MCF 10A (cell line): ENCODE measurements at places on chromosomes 7 and 10.

- no peaks in the 10 kb centered on the region for H3K4me1 ChIP-seq
- no peak overlapping the region for H3K27ac ChIP-seq
- H3K4me3 ChIP-seq = no peak overlapping the region
- H3K36me3 ChIP-seq = no peaks in the 10 kb centered on the region
- no peaks in the 10 kb centered on the region for H3K27me3 ChIP-seq
- no peak for DNase-seq
These were observed 123.6 kb downstream of the PRLHR start for GRCh38 chr10:118471863-118472262.

GRCh38 chr10:110569736-110570135 lies 2.2 kb downstream of the SMC3 start:
- peaks cover 30% of the 10 kb centered on the region for H3K4me1 ChIP-seq
- no peak overlapping the region for H3K27ac ChIP-seq
- H3K27me3 ChIP-seq = no peaks in the 10 kb centered on the region
- DNase-seq = no peak
- H3K4me3 ChIP-seq = peak overlapping the region; percentile 12
- H3K36me3 ChIP-seq = no peaks in the 10 kb centered on the region

DNA sequence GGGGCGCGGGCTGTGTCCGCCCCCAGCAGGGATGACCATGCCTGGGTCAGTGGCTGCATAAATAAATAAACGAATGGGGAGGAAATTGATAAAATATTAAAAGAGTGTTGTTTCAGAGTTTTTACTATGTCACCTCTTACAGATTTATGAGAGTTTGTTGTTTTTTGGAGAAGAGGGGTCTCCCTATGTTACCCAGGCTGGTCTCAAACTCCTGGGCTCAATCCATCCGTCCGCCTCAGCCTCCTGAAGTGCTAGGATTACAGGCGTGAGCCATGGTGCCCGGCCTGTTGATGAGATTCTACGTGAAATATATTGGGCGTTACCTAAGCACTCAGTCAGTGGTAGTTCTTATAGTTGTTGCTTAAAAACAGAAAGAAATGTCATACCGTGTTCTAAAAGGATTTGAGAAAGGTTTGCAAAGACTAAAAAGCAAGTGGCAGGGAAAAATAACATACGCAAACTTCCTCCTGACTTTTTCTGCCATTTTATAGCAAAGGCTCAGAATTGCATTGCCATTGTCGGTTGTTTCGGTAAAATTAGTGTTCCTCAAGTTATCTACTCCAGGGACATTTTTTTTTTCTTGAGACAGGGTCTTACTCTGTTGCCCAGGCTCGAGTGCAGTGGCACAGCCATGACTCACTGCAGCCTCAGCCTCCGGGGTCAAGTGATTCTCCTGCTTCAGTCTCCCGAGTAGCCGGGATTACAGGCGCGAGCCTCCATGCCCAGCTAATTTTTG lies 39.5 kb upstream of the FOXK1 start:
- H3K27me3 ChIP-seq = no peaks in the 10 kb centered on the region
- peaks cover 5% of the 10 kb centered on the region for H3K4me1 ChIP-seq
- peak overlapping the region; percentile 89 for H3K4me3 ChIP-seq
- peak overlapping the region; percentile 93 for H3K27ac ChIP-seq

- H3K27ac ChIP-seq = no peak overlapping the region
- no peak overlapping the region for H3K4me3 ChIP-seq
- H3K36me3 ChIP-seq = no peaks in the 10 kb centered on the region
- DNase-seq = peak; percentile 76
- H3K27me3 ChIP-seq = peaks cover 22% of the 10 kb centered on the region
- no peaks in the 10 kb centered on the region for H3K4me1 ChIP-seq
These were observed 16.2 kb upstream of the DLD start for GRCh38 chr7:107874605-107875446.

DNA sequence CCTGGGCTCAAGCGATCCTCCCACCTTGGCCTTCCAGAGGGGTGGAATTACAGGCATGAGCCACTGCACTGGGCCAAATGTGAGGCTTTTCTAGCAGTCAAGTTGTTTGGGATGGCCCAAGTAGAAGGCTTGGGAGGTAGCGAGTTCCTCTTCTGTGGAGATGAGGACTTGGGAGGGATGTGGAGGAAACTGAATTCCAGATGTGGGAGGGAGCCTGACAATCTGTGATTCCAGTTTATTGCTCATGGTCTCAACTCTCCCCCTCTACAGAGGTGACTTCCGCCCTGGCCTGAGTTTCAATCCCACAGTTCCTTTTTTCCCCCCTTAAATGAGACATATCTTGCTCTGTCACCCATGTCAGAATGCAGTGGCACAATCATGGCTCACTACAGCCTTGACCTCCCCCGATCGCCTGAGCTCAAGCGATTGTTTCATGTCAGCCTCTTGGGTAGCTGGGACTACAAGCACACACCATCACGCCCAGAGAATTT lies 3.4 kb downstream of the STYXL1 start:
- no peaks in the 10 kb centered on the region for H3K27me3 ChIP-seq
- no peak for DNase-seq
- peaks cover 17% of the 10 kb centered on the region for H3K36me3 ChIP-seq
- peaks cover 20% of the 10 kb centered on the region for H3K4me1 ChIP-seq
- H3K27ac ChIP-seq = no peak overlapping the region

DNA sequence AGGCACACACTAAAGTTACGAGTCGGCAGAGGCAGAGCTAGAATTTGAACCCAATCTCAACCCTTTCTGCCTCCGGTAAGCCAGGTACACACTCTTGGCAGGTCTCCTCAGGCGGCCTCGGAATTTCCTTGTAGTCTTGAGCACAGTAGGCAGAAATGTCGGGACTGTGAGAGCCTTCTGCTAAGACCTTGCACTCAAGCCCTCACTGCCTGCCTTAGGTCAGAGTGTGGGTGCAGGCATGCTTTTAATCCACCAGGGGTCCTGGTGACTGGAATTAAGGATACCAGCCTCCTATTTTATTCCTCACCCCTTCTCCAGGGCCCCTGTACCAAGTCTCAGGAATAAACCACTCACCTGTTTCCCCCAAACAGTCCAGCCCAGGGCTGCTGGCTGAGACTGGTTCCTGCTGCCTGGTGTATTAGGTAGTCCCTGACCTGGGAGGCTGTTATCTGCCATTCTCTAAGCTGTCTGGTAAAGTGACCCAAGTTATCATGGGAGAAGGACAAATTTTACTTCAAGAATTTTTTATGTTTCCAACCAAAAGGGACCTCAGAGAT lies 855 bp downstream of the ATP6V1F start:
- peak overlapping the region; percentile 84 for H3K27ac ChIP-seq
- peak; percentile 71 for DNase-seq
- H3K4me3 ChIP-seq = peak overlapping the region; percentile 82
- peaks cover 3% of the 10 kb centered on the region for H3K36me3 ChIP-seq
- H3K27me3 ChIP-seq = no peaks in the 10 kb centered on the region
